ENCODE measurements at places on chromosomes 1 and 21. TPM values are rescaled to one million over a fixed set of nuclear protein-coding genes. Genes with fewer than 3 reads are reported as not detected.

DNA sequence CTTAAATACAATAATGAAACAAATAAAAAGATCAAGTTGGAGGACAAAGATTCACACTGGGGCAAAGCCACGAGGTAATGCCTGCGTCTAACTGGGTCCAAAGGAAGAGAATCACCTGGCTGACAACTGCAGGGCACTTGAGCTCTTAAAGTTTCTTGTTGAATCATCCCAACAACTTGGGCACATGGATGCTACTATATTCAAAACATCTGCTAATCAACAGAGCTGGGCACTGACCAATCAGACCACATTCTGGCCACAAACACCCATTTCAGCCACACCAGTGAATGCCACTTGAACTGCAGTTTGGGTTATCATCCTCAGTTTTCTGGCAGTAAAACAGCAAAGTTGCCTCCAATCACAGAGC is 51.0 kb downstream of the ABCA4 start:
- peak; percentile 71 for DNase-seq

GRCh38 chr1:240985081-240985480 is 371.9 kb downstream of the RGS7 start:
- no peak for DNase-seq

DNA sequence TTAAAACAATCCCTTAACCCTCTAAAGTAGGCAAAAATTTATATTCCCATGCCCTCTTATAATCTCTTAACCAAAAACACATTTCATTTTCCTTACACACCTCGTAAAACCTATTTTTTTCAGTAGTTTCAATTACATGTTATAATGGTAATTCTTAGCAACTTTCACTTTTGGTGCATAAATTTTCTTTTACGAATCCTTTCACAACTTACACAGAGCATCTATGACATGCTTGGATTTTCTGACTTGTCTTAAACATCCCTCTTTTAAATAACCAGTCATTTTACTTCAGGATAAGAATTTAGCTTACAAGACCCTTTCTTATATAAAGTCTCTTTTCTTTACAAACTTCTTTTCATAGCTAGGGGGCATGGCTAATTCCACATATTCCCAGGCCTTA is 8.9 kb upstream of the MRPL55 start:
- no peak for DNase-seq

DNA sequence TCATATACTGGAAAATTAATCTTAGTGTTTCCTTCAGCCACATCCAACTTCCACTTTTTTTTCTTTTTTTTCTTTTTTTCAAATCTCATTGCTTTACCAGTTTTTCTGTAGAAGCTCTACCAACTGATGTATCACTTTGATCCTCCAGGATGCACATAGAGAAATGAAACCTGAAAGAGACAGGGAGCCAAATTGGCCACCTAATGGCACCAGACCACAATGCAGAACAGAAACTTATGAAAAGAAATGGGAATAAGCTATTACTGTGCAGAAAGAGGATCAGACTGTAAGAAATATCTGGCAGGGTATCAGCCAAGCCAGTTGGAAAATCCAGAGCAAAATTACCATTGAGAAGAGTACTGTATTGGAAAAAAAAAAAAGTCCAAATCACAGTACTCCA is 1514.2 kb downstream of the MRPL39 start:
- DNase-seq: no peak

- no peak for DNase-seq
These were observed 158.2 kb downstream of the PBX1 start for GRCh38 chr1:164716992-164717703.

Gene CPTP
- 12.0 TPM for total RNA-seq

Gene GPA33
- not detected for total RNA-seq

Gene TSPAN2
- total RNA-seq: 3.7 TPM
